ENCODE measurements at places on chromosomes 4 and X. TPM values are rescaled to one million over a fixed set of nuclear protein-coding genes. Genes with fewer than 3 reads are reported as not detected.

DNA sequence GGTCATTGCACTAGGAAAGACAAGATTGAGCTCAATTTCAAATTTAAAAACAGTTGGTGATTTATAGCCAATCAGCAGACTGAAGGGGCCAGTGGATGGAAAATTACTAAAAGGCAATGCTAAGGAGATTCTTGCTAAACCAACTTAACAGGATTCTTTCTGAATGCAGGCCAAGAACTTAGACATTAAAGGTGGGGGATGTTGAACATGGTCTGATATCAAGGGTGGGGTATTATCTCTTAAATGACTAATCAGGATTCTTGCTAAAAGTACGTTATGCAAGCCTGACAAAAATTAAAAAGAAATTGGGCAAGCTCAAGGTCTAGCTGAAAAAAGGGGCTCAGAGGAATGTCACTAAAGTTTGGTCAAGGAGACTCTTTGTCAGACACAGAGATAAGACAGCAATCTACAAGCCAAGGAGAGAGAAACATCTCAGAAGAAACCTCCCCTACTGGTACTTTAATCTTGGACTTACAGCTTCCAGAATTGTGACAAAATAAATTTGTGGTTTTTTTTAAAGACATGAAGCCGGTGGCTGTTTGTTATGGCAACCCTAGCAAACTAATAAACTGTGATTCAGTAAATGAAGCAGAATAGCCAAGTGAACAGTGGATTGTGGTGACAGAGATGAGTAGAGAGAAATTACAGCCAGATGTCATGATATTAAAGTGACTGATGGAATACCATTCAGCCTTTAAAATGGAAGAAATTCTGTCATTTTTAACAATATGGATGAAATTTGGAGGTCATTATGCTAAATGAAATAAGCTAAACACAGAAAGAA is 120.3 kb upstream of the KLHL4 start:
- no peak for DNase-seq

DNA sequence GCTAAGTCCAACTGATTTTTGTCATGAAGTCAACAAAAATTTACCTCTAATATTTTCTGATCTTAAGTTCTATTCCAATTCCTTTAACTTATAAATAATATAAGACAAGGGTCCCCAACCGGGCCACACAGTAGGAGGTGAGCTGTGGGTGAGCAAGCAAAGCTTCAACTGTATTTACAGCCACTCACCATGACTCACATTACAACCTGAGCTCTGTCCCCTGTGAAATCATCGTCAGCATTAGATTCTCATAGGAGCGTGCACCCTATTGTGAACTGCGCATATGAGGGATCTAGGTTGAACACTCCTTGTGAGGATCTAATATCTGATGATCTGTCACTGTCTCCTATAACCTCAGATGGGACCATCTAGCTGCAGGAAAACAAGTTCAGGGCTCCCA is 227.4 kb downstream of the MAPK10 start:
- no peak for DNase-seq

GRCh38 chr4:103144926-103145325 is 45.3 kb upstream of the BDH2 start:
- no peak for DNase-seq

GRCh38 chr4:13674971-13675370 is 47.4 kb upstream of the BOD1L1 start:
- DNase-seq: no peak

DNA sequence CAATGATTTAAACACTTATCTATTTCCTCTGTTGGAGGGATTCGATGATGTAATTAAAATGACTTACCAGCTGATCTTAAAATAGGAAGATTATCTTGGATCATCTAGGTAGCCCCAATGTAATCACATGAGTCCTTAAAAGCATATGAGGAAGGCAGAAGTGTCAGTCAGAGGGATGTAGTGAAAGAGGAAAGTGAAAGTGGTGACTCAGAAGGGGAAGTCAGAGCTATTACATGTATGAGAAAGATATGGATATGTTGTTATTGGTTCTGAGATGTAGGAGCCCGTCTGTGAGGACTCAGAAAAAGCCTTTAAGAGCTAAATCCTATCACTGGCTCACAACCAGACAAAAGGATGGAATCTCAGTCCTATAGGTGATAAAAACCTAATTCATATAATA is 456.4 kb downstream of the DACH2 start:
- DNase-seq: peak; percentile 6

- DNase-seq: no peak
These were observed 453 bp upstream of the PBDC1 start for GRCh38 chrX:76172325-76172893.

DNA sequence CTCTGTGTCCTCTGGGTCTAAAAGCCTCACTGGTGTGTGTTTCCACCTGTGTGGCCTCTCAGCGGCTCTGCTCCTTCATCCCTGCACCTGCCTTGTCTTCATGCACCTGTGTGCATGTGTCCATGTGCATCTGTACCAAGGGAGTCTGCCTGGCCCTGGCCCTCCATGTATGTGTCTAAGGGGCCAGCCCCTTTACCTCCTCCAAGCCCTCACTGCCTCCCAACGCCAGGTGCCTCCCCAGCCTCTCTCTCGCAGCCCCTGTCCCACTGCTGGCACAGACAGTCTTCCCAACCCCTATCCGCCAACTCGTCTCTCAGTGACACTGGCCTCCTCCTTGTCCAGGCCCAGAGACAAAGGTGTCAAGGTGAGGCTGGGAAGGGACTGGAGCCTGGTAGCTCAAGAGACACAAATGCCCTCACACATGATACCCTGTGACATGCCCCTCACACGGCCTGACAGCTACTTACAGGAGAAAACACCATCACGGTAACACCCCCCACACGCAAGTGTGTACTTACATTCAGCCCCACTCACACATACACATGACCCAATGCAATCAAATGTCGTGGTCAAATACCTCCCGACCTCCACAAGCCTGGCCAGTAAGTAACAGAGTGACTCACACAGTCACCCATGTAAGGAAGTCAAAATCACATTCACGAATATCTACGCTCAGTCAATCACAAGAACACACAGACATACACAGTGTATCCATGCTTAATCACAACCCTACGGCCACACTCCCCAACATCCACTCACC is 11.4 kb downstream of the L1CAM start:
- no peak for DNase-seq

DNA sequence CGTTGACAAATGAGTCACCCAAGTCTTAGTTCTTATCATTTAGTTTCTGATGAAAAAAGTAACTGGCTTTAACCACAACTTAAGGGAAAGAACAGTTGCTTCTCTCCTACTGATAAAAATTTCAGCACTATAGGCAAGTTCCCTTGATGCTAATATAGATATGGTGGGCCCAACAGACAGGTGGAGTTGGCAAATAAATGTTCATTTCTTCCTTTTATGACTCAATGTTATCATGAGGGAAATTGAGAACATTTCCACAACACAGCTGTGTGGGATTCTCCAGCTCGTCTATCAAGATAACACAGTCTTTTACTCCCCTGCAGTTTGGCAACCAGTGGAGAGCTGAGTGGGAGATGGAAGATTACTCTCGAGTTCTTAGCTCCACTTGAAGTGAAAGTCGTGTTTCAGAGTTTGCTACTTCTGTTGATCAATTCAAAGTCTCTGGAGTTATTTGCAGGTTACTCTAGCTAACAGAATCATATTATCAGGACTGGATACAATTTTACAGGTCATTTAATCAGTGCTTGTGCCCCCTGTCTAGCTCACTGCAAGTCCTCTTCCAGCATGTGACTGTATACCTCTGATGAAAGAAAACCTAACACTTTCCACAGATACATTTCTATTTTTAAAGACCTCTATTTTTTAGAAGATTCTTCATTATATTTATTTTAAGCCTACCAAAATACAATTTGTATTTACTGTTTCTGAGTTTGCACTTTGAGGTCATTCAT is 270.6 kb upstream of the GK2 start:
- peak; percentile 25 for DNase-seq

- DNase-seq: no peak
These were observed 109.9 kb upstream of the LIMCH1 start for GRCh38 chr4:41427931-41428600.

DNA sequence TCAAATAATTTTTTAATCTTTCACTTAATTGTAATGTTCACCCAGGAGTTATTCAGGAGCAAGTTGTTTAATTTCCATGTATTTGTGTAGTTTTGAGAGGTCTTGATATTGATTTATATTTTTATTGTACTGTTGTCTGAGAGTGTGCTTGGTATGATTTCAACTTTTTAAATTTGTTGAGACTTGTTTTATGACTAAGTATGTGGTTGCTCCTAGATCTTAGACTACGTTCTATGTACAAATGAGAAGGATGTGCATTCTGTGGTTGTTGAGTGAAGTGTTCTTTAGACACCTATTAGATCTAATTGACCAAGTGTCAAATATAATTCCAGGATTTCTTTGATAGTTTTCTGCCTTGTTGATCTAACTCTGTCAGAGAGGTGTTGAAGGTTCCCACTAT is 353.3 kb upstream of the GNPDA2 start:
- DNase-seq: no peak

GRCh38 chr4:31086756-31087330 is 366.7 kb downstream of the PCDH7 start:
- DNase-seq: no peak

GRCh38 chr4:123893011-123893981 is 496.7 kb downstream of the SPRY1 start:
- DNase-seq: peak; percentile 34

DNA sequence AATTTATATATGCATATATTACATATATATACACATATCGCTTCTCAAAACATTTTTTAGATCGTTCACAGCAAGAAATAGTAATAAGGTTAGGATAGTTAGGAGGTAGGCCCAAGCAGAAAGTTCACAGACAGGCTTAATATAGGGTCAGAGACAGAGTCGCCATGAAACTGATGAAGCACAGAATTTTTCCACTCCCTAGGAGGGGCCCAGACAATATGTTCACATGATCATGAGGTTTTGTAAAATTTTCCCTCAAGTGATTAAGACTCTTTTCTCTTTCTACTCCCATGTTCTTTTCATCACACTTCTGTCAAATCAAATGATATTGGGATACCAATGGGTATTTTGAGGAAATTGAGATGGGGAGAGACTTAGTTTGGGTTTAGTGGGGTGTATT is 5.2 kb upstream of the ENAM start:
- no peak for DNase-seq

DNA sequence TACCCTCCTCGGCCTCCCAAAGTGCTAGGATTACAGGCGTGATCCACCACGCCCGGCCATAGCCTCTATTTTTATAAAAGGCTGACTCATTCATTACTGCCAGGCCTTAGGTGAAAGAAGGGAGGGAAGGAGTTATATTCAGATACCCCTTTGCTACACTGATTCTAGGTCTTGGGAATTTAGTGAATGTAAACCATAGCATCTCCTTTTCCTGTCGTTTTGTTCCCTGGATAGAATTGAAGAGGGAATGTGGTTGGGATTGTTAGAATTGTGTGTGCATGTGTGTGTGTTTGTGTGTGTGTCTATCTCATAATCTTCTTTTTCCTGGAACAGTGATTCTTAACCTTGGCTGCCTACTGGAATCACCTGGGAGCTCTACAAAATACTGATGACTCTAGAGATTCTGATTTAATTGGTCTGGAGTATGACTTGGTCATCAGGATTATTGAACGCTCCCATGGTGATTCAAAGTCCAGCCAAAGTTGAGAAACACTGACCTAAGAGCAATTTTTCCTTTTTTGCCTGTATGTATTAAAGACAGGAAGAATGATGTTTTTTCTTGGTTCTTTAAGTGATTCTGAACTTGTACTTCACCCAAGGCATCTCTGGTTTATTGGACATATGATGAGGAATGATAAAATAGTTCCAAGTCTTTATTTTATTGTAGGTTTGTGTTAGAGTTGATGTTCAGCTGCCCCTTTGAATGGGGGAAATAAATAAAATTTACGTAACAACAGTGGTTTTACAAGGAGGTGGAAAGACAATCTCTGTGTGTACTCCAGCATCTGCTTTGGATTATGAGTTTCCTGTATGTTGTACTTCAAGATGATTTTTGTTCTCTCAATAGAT is 37.0 kb downstream of the NAP1L5 start:
- peak; percentile 64 for DNase-seq

DNA sequence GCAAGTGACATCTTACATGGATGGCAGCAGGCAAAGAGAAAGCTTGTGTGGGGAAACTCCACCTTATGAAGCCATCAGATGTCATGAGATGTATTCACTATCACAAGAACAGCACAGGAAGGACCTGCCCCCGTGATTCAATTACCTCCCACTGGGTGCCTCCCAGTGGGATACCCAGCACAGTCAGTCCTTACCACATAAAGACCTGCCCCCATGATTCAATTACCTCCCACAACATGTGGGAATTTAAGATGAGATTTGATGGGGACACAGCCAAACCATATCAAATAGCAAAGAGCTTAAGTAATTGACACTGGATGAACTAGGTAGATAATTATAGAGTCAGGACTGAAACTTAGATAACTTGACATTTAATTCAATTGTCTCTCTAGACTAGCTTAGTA is 85.6 kb downstream of the SLIT2 start:
- peak; percentile 15 for DNase-seq

ZNF185 gene
- 6.2 TPM for polyA plus RNA-seq

SLC10A3 gene
- 26.9 TPM for polyA plus RNA-seq

NXF3 gene
- polyA plus RNA-seq: not detected

TRPC3 gene
- polyA plus RNA-seq: 1.1 TPM

MTNR1A gene
- not detected for polyA plus RNA-seq

CHRDL1 gene
- polyA plus RNA-seq: 0.72 TPM

CDKN2AIP gene
- 9.0 TPM for polyA plus RNA-seq

SMAD1 gene
- polyA plus RNA-seq: 12.2 TPM

ZBTB49 gene
- 3.2 TPM for polyA plus RNA-seq

LRCH2 gene
- polyA plus RNA-seq: 1.8 TPM

FAM53A gene
- 3.1 TPM for polyA plus RNA-seq

ZNF630 gene
- 0.24 TPM for polyA plus RNA-seq

CENPVL3 gene
- not detected for polyA plus RNA-seq

Measured in IMR-90 (cell line).